Posterior cingulate gyrus (tissue), 11 donors: ENCODE measurements at places on chromosomes 11 and 22.

GRCh38 chr11:65524014-65524740, 706 bp upstream of the SCYL1 start:
- DNase-seq: no peak

- no peak for DNase-seq
These were observed 52.0 kb upstream of the ELF5 start for GRCh38 chr11:34565417-34566207.

DNA sequence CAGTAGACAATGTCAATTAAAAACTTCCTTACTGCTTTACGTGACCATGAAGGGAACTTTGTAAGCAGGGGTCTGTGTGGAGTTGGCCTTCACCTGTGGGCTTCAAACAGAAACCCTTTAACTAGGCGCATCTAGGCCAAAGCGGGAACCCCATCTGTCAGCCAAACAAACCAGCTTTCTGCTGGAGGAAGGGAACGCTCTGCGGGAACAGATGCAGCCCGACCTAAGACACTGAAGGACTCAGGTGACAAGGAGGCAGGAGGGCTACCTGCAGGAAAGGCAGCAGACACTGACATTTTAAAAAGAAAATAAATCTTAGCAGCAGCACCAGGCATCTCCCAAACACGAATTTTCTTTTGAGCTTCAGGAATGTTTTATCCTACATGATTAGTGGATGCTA, 78.4 kb downstream of the CADM1 start:
- no peak for DNase-seq

GRCh38 chr11:115504276-115505158, at the start of gene CADM1:
Gene CADM1, minus strand, starts transcription at chr11:115504415.
- peak; percentile 100 for DNase-seq

DNA sequence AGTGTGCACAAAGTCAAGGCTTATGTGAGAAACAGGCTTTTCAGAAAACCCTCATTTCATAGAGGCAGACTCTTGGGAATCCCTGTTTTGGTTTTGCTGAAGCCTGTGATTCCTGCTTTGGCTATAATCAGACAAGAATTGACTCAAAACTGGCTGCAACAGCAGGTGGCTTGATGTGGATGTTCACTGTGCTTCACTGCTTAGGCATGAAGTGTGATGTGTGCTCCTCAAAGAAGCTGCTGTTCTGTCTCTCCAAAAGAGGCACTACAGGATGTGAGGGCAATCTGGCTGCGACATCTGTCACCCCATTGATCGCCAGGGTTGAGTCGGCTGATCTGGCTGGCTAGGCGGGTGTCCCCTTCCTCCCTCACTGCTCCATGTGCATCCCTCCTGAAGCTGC, 103.5 kb downstream of the C11orf58 start:
- DNase-seq: no peak

DNA sequence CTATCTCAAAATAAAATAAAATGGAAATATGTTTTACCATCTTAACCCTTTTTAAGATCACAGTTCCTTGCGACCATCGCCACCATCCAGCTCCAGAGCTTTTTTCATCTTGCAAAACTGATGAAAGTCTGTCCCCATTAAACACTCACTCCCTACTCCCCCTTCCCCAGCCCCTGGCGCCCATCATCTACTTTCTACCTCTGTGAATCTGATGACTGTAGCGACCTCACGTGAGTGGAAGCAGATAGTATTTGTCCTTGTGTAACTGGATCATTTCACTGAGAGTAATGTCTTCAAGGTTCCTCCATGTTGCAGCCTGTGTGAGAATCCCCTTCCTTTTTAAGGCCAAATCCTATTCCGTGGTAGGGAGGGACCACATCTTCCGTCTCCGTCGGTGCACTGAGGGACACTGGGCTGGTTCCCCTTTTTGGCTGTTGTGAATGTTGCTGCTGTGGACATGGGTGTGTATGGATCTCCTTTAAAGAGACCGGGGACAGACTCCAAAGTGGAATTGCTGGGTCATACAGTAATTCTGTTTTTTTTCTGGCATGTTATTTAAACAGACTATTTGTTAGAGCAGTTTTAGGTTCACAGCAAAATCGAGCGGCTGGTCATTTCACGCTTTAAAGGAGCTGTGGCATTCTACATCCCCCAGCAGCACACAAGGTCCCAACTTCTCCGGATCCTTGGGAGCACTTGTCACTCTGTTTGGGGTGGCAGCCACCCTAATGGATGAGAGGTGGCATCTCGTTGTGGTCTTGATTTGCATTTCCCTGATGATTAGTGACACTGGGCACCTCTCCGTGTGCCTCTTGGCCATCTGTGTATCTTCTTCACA, 120.0 kb downstream of the KCNQ1 start:
- DNase-seq: peak; percentile 58

- DNase-seq: no peak
These were observed 8.0 kb downstream of the NUMA1 start for GRCh38 chr11:72072348-72072747.

GRCh38 chr11:28227460-28227859, 119.3 kb downstream of the METTL15 start:
- no peak for DNase-seq

GRCh38 chr11:134536219-134536618, 124.2 kb upstream of the B3GAT1 start:
- no peak for DNase-seq
